ENCODE measurements at places on chromosomes 5 and 9.

- DNase-seq = no peak
Observed at GRCh38 chr9:126698756-126699155, 85.0 kb downstream of the LMX1B start.

- DNase-seq = no peak
Observed at GRCh38 chr5:157543825-157544622, 31.6 kb downstream of the ADAM19 start.

- no peak for DNase-seq
Observed at GRCh38 chr5:1772634-1773033, 27.0 kb downstream of the MRPL36 start.

DNA sequence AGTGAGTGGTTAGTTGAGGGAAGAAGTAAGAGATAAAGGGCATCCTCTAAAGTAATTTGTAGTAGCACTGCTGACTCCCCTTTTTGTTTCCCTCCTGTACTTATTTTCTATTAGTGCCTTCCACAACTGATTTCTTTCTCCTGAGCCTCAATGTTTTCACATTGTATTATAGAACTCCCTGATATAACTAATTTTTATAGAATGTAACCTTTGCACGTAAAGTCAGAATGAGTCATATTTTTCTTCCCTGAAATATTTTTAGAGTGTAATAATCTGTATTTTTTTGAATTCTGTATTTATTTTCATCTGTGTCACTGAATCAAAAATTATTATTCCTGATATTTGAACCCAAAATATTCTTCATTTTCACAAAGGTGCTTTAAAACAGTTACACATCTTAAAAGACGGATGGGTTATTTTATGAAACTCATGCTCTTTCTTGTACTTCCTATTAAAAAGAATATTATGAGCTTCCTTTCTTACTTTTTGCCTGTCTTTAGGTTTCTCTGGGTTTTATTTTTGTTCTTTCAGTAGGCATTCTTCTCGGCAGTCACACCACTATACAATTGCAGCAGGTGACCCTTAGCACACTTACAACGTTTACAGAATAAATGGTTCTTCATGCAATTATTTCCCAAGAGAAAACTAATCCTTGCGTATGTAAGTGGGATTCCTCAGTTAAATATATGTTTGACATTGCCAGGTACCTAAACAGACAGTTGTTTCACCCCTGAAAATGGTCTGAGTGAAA lies 30.5 kb upstream of the DMRTA1 start:
- DNase-seq = no peak

DNA sequence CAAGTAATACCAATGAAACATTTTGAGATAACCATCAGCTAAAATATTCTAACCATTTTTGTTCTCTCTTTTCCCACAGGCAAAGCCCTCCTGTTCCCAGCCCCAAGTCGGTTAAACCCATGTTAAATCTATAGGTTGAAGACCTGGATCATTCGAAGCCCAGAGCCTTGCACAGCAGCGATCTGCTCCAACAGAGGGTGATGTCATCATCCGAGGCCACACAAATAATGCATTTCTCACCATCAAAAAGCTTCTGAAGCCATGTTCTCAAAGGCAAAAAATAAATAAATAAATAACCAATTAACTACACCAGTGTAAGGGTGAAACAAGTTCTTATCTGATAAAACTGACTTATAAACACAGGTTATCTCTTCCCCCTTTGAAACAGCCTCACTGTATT lies 169.2 kb downstream of the ENTREP1 start:
- no peak for DNase-seq

GRCh38 chr5:90934091-90934719 lies 375.6 kb downstream of the ADGRV1 start:
- no peak for DNase-seq

Measured in T-helper 1 cell (primary cell).